ENCODE measurements at places on chromosomes 4 and X. TPM values are rescaled to one million over a fixed set of nuclear protein-coding genes. Genes with fewer than 3 reads are reported as not detected.

The SLIT2 gene
- 82.3 TPM for total RNA-seq

The PHKA1 gene
- 10.7 TPM for total RNA-seq

The TAB3 gene
- 17.0 TPM for total RNA-seq

The CFAP47 gene
- not detected for total RNA-seq

The FAM114A1 gene
- total RNA-seq = 88.6 TPM

The PDE5A gene
- 208 TPM for total RNA-seq

The NUP62CL gene
- total RNA-seq = not detected

The EFHC2 gene
- total RNA-seq = 2.6 TPM

Measured in esophagus muscularis mucosa (tissue), 4 donors.